NCI-H460 (cell line): ENCODE measurements at places on chromosomes 1 and 21.

- DNase-seq, result no peak
Observed at GRCh38 chr1:198278943-198279342, 122.1 kb downstream of the NEK7 start.

GRCh38 chr1:107750364-107750959 is 214.5 kb downstream of the VAV3 start:
- peak; percentile 56 for DNase-seq

DNA sequence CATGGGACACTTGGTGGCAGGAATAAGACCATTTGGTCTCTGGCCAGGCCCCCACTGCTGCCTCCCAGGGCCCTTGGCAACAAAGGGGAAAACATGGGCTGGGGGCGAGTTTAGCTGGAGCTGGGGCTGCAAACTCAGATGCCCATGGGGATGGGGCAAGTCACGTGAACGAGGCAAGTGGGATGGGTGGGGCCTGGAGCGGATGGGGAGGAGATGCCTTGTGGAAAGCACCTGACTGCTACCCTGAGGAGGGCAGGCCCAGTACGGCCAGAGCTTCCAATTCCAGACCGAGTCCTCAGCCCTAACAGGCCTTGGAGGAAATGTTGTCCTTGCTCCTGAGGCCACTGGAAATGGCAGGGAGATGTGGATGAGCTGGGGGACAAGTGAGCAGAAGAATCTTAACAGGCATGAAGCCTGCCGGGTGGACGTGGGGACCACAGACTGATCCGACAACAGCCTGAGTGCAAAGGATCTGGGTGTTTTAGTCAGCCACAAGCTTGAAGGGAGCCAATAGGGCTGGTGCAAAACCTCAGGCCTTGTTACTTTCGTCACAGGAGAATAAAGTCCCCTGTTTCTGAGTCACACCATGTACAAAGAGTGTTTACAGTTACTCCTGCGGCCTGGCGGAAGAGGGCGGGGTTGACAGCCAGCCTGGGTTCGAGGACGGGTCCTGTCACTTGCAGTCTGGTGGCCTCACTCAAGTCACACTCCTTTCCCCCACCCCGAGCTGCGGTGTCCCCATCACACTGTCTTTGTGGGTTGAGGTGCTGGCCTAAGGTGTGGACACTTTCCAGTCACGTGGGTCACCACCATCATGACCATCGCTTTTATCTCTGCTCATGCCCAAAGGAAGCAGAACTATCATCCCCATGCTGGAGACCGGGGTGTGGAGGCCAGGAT is 19.1 kb downstream of the RUNX3 start:
- peak; percentile 25 for DNase-seq

GRCh38 chr1:17535300-17535936 is 4.1 kb upstream of the ARHGEF10L start:
- DNase-seq, result no peak

DNA sequence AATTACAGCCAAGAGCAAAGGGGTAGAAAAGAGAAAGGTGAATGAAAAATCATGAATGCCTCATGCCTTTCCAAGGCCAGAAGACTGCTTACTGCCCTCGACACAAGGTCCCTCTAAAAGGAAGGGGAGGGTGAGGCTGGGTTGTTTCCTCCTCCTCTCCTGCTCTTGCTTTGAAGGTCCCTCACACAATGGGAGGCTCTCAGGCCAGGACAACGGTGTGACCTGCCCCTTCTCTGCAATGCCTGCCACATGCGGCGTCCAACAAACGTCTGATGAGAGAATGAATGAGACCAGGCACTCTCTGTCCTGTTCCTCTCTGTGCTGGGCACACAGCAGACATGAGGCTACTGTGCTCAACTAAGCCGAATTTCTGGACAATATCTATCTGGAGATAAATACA is 51.3 kb downstream of the SSBP3 start:
- DNase-seq, result no peak

DNA sequence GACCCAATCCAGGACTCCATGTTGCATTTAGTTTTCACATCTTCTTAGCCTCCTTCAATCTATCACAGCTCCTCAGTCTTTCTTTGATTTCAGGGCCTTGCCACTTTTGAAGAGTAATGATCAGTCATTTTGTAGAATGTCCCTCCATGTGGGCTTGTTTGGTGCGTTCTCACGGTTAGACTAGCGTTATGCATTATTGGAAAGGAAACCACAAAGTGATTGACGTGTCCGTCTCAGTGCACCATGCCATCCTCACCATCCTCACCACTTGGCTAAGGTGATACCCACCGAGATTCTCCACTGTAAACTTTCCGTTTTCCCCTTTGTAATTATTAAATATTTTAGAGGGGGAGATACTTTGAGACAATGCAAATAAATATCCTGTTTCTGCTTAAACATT is 59.6 kb upstream of the OLIG2 start:
- DNase-seq, result no peak

DNA sequence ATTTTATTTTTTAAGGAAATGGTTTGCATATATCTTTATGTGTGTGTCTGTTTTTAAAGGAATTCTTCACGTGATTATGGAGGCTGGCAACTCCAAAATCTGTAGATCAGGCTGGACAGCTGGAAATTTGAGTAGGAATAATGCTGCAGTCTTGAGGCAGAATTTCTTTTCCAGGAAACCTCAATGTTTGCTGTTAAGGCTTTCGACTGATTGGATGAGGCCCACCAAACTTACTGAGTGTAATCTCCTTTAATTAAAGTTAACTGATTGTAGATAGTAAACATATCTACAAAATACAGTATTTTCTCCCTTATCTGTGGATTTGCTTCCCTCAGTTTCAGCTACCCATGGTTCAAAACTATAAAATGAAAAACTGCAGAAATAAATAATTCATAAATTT is 883.1 kb downstream of the TTLL7 start:
- DNase-seq, result no peak

GRCh38 chr21:38220270-38220737 is 36.5 kb upstream of the KCNJ15 start:
- no peak for DNase-seq

DNA sequence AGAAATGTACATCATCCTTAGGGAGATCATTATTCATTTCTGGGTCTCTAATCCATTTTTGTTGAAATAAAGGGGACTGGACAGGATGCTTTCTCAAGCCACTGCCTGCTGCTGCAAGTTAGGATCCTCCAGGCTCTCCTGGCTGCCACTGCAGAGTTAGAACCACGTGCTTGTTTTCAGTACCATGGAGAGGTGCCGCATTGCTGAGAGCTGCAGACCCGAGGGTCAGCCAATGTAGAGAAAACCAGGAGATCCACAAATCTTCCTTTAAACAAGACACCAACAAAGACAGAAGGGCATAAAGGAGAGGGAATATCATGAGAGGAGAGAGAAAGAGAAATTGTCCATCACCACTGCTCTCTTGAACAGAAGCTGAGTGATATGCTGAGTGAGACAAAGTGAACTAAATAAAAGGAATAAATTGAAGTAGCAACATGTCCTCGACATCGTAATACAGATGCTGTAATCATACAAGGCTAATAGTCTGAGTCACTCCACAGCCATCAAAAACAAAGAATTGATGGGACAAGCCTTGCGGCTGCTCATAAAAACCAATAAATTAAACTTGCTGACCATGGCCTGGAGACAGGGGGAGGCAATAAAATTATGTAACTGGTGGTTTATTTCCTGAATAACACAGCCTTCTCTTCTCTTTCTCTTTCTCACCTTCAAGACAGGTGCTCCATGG is 255.7 kb downstream of the OMA1 start:
- peak; percentile 3 for DNase-seq

DNA sequence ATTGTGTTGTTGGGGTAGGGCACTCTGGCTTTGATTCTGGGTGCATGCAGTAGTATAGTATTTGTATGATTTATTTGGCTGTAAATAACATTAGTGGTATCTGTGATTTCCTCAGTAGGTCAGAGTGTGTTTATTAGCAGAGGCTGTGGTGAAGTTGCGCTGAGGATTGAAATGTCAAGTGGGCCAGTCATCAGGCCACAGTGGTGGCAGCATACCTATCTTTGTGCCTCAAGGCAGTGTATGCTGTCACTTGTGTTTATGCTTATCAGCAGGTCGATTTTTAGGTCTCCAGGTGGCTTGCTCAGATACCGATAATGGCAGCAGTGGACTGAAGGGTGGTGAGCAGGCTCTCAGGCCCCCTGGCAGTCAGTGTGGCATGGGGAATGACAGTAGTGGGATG is 11.3 kb downstream of the LY9 start:
- no peak for DNase-seq

GRCh38 chr1:193143285-193143684 is 21.5 kb downstream of the CDC73 start:
- peak; percentile 27 for DNase-seq
